ENCODE measurements at places on chromosomes 1 and 21. TPM values are rescaled to one million over a fixed set of nuclear protein-coding genes. Genes with fewer than 3 reads are reported as not detected.

Gene PITHD1
- 52.7 TPM for total RNA-seq

GRCh38 chr21:31331231-31331630 lies 12.8 kb downstream of the TIAM1 start:
- DNase-seq = no peak

GRCh38 chr1:36320291-36320761 lies 3.1 kb downstream of the EVA1B start:
- DNase-seq = no peak

DNA sequence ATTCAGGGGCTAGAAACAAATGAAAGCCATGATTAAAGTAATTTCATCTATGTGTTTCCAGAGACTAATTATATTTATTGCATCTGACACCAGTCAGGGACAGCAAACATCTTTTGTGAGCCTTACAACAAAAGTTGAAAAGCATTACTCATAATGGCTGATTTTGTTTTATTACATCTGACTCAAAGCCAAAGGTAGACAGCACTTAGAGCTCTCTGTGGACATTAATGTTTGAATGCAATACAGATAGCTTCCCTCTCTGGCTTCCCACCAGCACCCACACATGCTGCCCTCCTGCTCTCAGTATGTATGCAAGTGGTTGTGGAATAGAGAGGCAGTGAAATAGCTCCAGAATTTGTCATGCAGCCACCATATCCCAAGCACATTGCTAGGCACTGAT lies 198.7 kb downstream of the SETD4 start:
- no peak for DNase-seq

DNA sequence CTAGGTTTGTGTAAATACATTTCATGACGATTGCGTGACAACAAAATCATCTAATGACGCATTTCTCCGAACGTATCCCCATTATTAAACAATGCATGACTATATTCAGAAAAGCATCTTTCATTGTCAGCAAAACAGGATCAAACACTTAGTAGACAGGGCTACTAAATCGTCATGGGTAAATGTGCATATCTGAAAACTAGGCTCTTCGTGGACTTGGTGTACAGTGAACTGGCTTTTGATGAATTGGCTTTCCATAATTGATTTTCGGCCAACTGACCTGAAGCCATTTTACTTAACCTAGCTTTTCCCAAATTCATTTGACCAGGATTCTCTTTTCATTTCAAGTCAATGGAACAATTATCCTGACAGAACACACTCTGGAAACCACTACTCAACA lies 665.0 kb downstream of the SMYD3 start:
- no peak for DNase-seq

DNA sequence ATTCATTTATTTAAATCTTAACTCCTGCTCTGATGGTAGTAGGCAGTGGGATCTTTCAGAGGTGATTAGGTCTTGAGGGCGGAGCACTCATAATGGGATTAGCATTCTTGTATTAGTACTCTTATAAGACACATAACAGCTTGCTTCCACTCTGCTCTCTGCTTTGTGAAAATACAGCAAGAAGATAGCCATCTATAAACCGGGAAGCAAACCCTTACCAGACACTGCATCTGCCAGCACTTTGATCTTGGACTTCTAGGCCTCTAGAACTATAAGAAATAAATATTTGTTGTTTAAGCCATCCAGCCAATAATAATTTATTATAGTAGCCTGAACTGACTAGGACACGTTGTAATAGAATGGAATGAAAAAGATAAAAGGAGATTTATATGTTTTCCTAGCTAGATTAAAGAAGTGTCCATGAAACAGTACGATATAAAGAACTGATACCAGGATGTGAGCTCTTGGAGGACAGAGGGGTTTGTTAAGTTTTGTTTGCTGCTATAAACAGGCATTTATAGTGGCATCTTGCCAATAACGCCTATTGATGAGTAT lies 869.9 kb downstream of the MRPL39 start:
- DNase-seq = no peak

- DNase-seq = no peak
These were observed 361.1 kb upstream of the CHRM3 start for GRCh38 chr1:239025223-239025622.

Gene C2CD4D
- 0.65 TPM for total RNA-seq

DNA sequence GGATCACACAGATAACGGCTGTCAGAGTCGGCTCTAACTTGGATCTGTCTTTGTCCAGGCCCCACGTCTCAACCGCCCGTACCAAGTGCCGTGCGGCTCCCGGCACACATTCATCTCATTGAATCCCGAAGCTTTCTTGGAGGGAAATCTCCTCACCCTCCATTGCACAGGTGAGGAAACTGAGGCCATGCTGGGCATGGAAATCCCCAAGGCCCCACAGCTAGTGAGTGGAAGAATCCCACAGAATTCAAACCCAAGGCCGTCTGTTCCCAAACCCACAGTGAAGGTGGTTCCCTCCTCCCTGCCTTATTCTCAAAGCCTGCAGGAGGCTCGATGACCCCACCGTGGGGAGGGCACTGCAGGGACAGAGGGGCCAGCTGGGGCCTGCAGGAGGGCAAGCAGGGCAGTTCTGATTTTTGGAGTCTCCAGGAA lies 437.9 kb downstream of the MATN1 start:
- no peak for DNase-seq

Gene CFHR1
- 0.45 TPM for total RNA-seq

DNA sequence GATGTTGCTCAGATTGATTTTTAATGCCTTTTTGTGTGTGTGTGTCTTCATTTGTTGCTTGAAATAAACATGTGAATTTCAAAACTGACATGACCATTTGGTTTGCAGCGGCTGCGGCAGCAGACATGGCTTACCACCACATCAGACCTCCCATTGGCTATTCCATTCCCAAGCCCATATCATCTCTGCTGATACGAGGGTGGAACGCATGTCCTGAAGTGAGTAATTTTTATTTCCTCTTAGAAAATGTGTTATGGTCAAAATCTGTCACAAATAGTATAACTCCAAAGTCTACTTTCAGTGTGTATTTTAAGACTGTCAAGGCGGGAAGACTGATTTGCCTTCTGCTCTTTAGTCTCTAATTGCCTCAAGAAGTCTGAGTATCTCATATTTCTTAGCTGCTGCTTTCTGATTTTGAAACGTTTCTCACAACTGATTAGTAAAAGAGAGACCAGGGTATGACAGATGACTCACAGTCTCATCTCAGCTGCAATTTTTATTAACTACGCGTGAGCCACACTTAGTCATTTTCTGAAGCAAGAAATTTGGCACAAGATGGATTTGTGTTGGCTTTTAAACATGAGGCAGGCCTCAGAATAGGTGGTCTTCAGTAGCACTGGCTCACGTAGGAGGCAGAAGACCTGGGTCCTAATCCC lies 49.0 kb downstream of the LRRC53 start:
- DNase-seq = no peak

Gene FAM131C
- 1.9 TPM for total RNA-seq

- no peak for DNase-seq
These were observed 27.5 kb downstream of the SH3BGR start for GRCh38 chr21:39479164-39479813.

Gene HSD3B2
- 0.32 TPM for total RNA-seq

- DNase-seq = no peak
These were observed 376.2 kb upstream of the C1orf174 start for GRCh38 chr1:4276238-4276637.

Gene TIE1
- 1.7 TPM for total RNA-seq

Data from mesothelial cell of epicardium (in vitro differentiated cells).